ENCODE measurements at places on chromosomes 7 and 10.
A peak's percentile ranks its signal among the peaks of the same experiment; 100 is the strongest.

- ATAC-seq: no peak
Observed at GRCh38 chr7:156494960-156495359, 145.6 kb upstream of the RNF32 start.

DNA sequence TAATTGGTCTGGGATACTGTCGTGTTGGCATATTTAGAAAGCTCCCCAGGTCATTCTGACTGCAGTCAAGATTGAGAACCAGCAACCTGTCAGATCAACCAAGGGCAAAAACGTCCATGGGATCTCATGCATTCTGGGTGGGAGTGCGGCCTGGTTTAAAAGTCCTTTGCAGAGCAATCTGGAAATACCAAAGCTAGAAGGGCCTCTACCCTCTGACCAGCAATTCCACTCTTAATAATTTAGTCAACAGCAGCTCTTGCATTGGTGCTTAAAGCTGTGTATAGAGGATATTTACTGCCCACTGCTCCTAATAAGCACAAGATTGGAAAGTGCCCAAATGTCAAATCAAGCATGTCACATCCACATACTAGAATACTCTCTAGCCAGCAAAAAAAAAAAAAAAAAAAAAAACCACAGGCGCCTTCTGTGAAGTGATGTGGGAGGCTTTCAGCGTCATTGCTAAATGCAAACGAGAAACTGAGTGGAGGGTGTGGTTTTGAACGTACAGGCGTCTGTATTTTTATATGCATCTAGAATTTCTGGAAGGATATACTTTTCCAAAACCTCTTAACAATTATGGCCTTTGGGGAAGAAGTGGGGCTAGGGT is 44.8 kb upstream of the HSPA12A start:
- ATAC-seq: peak; percentile 56

- ATAC-seq: peak; percentile 66
Observed at GRCh38 chr7:143305423-143306070, 10.4 kb upstream of the CLCN1 start.

- no peak for ATAC-seq
Observed at GRCh38 chr7:134477954-134478353, 19.1 kb upstream of the AKR1B1 start.

DNA sequence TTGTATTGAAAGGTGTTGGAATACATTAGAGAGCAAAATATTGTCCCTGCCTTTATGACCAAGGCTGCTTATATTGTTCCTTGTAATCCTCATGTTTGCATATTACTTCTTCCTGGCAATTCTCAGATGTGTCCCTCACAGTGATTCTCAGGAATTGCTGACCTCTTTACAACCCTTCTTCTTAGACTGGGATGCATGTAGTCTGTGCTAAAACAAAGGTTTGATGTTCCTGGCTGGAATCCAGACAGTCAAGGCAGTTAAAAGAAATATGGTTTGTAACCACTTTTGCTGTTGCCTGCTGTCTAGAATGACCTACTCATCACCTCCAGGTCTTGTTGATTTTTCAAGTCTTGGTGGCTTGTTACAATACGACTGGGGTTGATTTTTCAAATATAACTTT is 367.6 kb downstream of the HGF start:
- ATAC-seq: no peak

GRCh38 chr10:132662186-132662920 is 123.6 kb downstream of the NKX6-2 start:
- ATAC-seq: no peak

- ATAC-seq: no peak
Observed at GRCh38 chr7:4274286-4274685, 407.8 kb upstream of the FOXK1 start.

GRCh38 chr7:85156661-85157208 is 30.1 kb downstream of the SEMA3D start:
- no peak for ATAC-seq

- no peak for ATAC-seq
Observed at GRCh38 chr10:77442699-77443189, 194.9 kb downstream of the KCNMA1 start.

DNA sequence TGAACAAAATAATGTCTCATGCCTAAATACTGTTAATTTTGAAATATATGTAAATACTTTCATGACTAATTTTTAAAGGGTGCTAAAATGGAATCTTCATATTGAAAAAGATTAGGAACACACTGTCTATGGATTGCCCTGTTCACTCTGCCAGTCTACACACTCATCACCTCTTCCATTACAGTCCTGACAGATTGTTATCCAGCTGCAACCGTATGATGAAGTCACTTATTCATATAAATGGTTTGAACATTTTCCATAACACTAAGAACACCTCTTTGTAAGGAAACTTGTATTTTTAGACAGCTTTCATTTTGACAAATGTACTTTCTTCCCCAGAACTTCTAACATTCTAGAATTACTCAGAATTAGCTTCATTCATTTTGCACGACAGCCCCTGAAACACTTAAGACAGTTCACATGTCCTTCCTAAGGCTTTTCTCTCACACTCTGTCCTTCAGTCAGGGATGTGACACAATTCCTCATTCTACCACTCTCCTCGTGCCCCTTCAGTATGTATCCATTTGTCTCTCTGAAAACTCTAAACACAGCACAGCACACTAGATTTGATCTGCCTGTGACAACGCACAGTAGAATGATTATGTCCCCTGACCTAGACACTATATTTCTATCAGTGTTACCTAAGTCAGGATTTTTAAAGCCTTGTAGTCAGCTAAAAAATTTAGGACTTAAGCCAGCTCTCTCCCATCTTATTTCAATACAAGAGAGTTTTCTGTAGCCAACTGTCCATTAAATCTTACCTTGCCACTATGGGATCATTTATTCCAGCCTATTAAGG is 71.9 kb downstream of the ORC5 start:
- peak; percentile 83 for ATAC-seq

DNA sequence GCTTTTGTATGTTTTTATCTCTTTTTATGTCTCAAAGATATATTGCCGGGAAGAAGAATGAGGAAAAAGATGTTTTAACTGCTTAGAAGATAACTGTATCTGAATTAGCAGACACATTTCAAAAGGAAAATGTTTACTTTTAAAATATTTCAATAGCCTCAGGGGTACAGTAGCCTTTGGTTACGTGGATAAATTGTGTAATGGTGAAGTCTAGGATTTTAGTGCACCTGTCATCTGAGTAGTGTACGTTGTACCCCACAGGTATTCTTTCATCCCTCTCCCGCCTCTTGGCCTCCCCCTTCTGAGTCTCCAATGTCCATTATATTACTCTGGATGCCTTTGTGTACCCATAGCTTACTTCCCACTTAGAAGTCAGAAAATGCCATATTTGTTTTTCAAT is 222.1 kb downstream of the FANK1 start:
- ATAC-seq: no peak

GRCh38 chr10:71372882-71373495 is 23.7 kb upstream of the CDH23 start:
- ATAC-seq: no peak

DNA sequence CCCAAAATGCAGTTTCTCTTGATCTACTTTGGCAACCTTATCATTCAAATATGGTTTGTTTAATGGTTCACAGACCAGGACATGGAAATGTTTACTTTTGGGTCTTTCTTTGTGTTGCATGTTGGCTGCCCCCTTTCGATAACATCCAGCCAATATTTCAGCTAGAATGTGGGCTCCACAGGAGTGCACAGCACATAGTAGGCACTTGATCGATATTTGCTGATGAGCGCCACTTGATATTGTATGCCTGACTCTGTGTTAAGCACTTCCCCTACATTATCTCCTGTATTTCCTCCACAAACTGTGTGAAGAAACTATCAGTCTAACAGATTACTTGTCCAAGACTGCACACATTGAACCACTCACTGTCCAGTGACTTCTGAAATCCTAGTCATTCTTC is 60.2 kb downstream of the SMURF1 start:
- no peak for ATAC-seq

GRCh38 chr10:98030093-98030821 is at the start of gene CRTAC1:
Gene CRTAC1, minus strand, starts transcription at chr10:98030621. Its CDS starts 149 bp downstream, at chr10:98030472.
- ATAC-seq: no peak

- ATAC-seq: no peak
Observed at GRCh38 chr7:90611115-90611514, 15.0 kb downstream of the CDK14 start.

GRCh38 chr7:120996333-120996987 is 7.9 kb downstream of the CPED1 start:
- no peak for ATAC-seq

DNA sequence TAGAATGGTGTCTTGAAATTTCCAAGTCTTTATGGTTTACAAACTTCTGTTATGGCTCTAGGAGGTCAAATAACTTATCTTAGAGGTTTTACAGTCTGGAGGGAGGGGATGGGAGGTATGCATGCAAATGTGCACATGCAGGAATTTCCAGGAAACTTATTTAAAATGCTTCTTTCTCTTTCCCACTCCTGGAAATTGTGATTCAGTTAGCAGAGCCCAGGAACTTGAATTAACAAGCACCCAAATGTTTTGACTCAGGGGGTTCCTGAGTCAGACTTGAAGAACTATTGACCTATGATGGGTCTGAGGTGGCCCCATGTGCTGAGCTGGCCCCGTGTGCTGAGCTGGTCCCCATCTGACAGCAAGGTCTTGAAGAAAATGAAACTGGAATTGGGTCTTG is 669.4 kb downstream of the INHBA start:
- ATAC-seq: no peak

DNA sequence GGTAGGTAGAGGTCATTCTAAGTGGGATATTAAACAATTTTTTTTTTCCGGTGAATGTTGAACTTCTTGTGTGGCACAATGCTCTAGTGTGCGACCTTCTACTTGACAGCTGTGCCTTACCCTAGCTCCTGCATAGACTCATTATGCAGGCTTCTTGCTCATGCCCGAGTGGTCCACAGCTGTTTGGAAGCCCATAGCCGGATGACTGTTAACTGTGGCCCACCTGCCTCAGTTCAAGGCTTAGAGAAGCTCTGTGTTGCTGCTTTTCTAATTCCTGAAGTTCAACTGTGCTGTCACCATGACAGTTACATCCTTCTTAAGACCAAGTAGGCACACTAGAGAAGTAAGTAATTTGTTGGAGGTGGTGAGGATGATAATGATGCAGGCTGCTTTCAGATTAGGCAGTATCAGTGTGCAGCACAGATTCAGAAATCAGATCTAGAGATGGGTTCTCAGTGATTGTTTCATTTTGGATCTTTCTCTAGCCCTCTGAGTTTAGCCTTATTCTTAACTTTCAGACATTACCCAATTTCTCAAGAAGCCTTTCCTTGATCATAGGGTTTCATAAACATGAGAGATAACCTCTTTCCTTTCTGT is 278.4 kb downstream of the PHF14 start:
- no peak for ATAC-seq

GRCh38 chr7:37031571-37032257 is 307.4 kb upstream of the AOAH start:
- ATAC-seq: peak; percentile 92

- no peak for ATAC-seq
Observed at GRCh38 chr7:39890411-39890810, 59.6 kb upstream of the CDK13 start.

DNA sequence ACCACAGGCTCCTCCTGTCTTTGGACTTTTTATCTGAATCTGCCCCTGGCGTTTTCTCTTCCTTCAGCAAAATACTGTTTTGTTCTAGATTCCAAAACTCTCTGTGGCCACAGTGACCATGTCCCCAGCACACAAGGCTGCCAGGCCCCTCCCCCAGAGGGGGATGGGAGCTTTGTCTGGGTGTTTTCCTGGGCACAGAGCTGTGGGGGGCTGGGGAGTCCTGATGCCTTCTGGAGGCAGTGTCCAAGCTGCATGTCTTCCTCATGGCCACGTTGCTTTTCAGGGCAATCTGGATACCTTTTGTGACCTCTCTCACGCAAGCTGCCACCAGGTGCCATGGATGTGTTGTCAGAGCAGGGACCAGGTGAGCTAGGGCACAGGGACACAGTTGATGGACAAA is 26.2 kb downstream of the ANTXRL start:
- ATAC-seq: no peak

DNA sequence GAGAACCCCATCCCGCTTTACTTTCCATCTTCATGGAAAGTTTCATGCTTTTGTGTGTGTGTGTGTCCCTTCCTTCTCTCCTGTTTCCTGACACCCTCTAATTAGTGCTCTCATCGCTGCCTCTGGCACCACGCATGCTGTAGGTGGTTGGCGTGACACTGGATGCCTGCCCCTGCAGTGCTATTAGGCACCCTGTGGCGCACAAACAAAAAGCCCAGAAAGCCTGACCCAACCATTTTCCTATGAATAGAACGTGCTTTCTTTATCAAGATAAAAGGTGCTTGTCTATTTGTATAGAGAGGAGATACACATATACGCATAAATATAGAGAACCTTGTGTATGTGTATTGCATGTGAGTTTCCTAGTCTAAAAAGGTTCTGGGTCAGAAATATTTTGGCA is 120.8 kb upstream of the CDCA7L start:
- ATAC-seq: no peak

DNA sequence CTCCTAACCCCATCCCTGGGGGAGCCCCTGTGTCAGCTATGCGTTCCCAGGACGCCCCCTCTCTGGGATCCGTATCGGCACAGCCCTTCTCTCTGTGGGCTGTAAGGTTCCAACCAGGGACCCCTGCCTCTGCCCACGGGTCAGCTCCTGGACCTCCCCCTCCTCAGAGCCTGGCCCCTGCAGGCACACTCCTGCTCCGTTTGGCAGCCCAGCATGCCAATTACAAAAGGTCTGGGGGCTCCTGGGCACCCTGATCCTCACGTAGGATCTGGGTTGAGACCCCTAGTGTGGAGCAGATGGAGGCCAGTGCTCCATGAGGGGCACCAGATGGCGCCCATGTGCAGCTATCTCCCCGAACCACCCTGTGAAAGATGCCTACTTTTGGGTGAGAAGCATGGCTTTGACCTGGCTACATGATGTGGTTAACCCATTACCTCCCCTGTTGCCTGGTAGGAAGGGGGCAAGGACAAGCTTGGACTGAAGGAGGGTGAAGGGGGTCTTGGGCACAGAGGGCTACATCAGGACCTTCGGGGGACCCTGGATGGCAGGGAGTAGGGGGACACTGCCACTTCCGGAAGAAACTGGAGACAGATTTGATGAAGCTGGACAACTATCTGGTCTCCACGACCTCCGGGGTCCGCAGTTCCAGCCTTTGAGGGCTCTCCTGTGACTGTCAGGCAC is 9.0 kb downstream of the TACR2 start:
- no peak for ATAC-seq

GRCh38 chr10:128630787-128631252 is 504.6 kb upstream of the MKI67 start:
- no peak for ATAC-seq

GRCh38 chr7:64887756-64888508 is 15.1 kb upstream of the ZNF273 start:
- ATAC-seq: peak; percentile 56

GRCh38 chr10:92342796-92343195 is 51.8 kb downstream of the MARCHF5 start:
- no peak for ATAC-seq

- no peak for ATAC-seq
Observed at GRCh38 chr7:137110535-137110934, 233.0 kb downstream of the PTN start.

DNA sequence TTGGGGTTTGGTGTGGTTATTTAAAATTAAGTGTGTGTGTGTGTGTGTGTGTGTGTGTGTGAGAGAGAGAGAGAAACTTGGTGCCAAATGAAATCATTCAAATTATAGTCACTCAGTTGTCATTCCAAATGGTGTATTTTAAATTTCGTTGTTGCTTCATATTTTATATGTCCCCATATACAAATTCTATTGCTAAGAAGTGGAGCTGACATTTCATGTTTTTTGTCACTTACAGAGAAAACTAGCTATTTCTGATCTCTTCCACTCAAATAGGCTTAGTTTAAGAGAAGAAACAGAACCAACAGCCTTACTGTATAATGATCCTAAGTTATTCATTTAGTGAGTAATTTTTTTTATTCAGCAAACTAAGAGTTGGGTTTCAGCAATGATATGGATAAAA is 42.3 kb downstream of the CHRM2 start:
- ATAC-seq: no peak

All from activated T-helper 17 cell treated with anti-CD3 and anti-CD28 coated beads, Interleukin-2, amount 50 U/mL, for 72 hours (primary cell).